Transverse colon (tissue), 4 donors: ENCODE measurements at places on chromosomes 3 and 15. TPM values are rescaled to one million over a fixed set of nuclear protein-coding genes. Genes with fewer than 3 reads are reported as not detected.

ARGFX gene
- total RNA-seq = not detected

ACTC1 gene
- total RNA-seq = not detected

C3orf22 gene
- not detected for total RNA-seq

CRABP1 gene
- not detected for total RNA-seq

KNSTRN gene
- 8.1 TPM for total RNA-seq

CPNE9 gene
- not detected for total RNA-seq

IGDCC3 gene
- total RNA-seq = not detected

ZIC1 gene
- not detected for total RNA-seq

GREM1 gene
- 12.1 TPM for total RNA-seq

CEMIP gene
- 0.27 TPM for total RNA-seq

PLA2G4F gene
- total RNA-seq = 135 TPM

CNTN3 gene
- 3.7 TPM for total RNA-seq

WDR76 gene
- 2.7 TPM for total RNA-seq

CCR4 gene
- not detected for total RNA-seq

TMCO5A gene
- total RNA-seq = not detected
